ENCODE measurements at places on chromosomes 7 and 10.

- DNase-seq = peak; percentile 61
Observed at GRCh38 chr7:38318803-38319416, 45.5 kb upstream of the TARP start.

DNA sequence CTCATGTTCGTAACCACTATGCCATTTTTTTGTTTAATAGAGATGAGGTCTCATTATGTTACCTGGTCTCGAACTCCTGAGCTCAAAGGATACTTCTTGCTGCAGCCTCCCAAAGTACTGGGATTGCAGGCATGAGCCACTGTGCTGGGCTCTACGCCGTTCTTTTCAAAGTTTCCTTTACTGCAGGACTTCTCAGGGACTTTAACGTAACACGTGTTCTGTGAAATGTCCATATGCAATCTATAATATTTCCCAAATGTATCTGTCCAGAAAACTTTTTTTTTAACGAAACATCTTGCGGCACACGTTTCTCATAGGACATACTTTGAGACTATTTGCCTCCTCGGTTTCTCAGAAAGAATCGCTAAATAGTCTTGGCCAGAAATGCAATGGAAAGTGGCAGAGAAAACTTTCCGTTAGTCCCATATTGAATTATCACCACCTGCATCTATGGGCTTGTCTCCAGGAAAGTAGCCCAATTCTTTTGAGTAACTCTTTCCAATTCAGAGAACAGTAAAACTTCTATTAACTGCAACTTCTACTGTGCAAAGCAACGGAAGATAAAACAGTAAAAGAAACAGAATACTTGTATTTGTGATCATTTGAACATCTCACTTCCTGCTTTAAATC is 96.3 kb downstream of the ELMO1 start:
- DNase-seq = no peak

DNA sequence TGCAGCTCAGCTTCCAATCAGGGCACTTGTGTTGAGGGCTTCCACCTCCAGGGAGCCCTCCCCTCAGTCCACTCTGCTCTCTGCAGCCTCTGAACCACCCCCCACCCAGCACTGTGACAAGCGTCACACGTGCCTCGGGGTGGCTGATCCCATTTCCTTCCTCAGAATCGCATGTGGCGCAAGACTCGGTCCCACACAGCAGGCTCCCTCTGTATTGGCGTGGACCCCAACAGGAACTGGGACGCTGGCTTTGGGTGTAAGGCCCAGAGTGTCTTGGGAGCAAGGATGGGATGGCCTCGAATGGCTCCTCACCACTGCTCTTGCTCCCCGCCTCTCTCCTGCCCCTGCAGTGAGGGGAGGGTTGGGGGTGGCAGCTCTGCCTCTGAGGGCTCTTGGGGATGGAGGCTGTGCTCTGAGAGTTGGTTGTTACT is 4.1 kb downstream of the CPA1 start:
- no peak for DNase-seq

GRCh38 chr10:65032867-65033769 is 1511.9 kb downstream of the REEP3 start:
- no peak for DNase-seq

- DNase-seq = no peak
Observed at GRCh38 chr7:130486114-130486953, 5.6 kb upstream of the MEST start.

- DNase-seq = no peak
Observed at GRCh38 chr10:90420637-90421318, 437.1 kb downstream of the HTR7 start.

GRCh38 chr10:61063901-61064300 is 119.9 kb upstream of the RHOBTB1 start:
- DNase-seq = no peak

- DNase-seq = no peak
Observed at GRCh38 chr7:27617651-27618381, 44.9 kb downstream of the HIBADH start.

GRCh38 chr7:2730846-2731770 is 43.1 kb downstream of the AMZ1 start:
- no peak for DNase-seq

DNA sequence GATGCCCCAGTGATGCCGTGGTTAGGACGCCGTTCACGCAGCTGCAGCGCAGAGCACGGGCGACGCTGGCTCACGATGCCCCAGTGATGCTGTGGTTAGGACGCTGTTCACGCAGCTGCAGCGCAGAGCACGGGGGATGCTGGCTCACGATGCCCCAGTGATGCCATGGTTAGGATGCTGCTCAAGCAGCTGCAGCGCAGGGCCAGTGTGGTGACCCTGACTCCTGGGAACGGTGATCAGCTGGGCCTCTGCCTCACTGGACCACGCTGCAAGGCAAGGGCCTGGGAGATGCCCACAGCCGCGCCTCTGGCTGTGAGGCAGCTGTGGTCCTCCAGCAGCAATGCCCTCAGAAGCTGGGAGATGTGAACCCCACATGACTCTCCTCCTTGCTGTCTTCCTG is 280.6 kb downstream of the DNAJB6 start:
- DNase-seq = no peak

Measured in HCEC 1CT (cell line).